ENCODE measurements at places on chromosomes 1 and 21.

DNA sequence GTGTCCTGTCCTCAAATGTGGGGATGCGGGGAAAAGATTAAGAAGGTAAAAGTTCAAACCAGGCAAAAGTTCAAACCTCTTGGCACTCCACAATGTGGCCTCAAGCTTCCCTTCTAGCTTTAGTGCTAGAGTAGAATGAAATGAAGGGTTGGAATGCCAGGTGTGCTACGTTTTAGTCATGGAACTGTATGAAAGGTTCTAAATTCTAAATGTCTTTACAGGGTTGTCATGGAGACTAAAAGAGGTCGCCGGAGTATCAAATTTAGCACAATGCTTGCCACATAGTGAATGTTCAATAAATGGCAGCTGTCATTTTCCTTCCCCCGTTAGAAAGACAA, 57.2 kb upstream of the LRRC8D start:
- DNase-seq: no peak

- DNase-seq: no peak
Measured at GRCh38 chr1:19205403-19205802, 4.7 kb downstream of the UBR4 start.

GRCh38 chr1:119101563-119101962, 38.9 kb downstream of the WARS2 start:
- DNase-seq: no peak

GRCh38 chr1:109977225-109977624, 7.3 kb upstream of the AHCYL1 start:
- no peak for DNase-seq

DNA sequence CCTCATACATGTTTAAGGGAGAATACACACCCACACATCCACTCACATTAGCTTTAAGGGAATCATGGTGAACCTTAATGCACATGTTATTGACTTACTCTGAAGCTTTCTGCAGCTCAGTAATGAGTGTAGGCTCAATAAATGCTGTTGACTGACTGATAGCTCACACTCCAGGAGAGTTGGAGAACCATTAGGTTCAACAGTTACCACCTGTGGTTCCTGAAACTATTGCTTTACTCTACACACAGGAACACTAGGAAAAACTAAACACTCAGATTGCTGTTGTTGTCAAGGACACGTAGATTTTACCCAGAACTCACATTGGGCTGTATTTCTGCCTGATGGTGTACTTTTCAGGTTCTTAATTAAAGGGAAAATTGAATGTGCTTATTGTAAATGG, 37.3 kb downstream of the ZC3H11B start:
- DNase-seq: no peak

- no peak for DNase-seq
Measured at GRCh38 chr1:109249654-109250401, 489 bp downstream of the CELSR2 start.

- no peak for DNase-seq
Measured at GRCh38 chr1:7385471-7386225, 385.4 kb upstream of the VAMP3 start.

- DNase-seq: peak; percentile 17
Measured at GRCh38 chr21:46613391-46613790, 8.5 kb upstream of the S100B start.

- DNase-seq: no peak
Measured at GRCh38 chr1:194133152-194133551, 946.7 kb upstream of the B3GALT2 start.

- DNase-seq: no peak
Measured at GRCh38 chr1:35692317-35692716, 26.4 kb downstream of the C1orf216 start.

DNA sequence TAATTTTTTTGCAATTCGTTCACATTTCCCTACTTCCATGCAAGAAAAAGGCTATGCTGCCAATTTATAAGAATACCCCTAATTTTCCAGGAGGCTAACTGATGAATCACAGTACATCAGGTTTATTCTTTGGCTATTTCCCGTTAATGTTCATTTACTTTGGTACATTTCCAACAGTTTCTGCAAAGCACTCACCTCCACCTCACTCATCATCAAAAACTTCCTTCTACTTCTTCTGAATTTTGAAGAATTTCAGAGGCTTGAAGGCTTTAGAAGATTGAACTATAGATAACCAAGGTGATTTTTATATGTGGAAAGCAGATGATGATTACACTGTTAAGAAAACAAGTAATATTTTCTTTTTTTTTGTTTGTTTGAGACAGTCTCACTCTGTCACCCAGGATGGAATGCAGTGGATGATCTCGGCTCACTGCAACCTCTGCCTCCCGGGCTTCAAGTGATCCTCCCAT, 60.5 kb upstream of the HP1BP3 start:
- no peak for DNase-seq

GRCh38 chr1:165600793-165601192, 30.2 kb upstream of the MGST3 start:
- no peak for DNase-seq

GRCh38 chr1:15796086-15796462, 11.4 kb downstream of the UQCRHL start:
- DNase-seq: no peak

GRCh38 chr1:64309431-64309831, 106.0 kb downstream of the UBE2U start:
- no peak for DNase-seq

- DNase-seq: no peak
Measured at GRCh38 chr1:227937031-227937837, 10.5 kb downstream of the WNT9A start.

DNA sequence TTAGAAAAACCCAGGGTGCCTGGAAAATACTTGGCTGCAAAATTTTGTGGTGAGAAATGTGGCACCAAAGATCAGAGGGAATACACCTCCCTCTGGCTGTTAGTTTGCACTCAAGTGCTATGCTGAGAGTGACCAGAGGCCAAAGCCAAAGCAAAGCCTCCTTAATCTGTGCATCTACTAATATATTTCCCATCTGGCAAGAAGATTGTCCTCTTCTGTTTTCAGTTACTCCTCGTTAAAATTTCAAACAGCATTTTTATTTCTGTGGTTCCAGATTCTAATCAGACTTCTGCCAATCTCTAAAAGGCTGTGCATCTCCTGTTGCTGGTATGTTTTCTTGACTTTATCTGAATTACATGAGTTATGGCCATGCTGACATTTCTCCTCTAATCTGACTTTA, 327.4 kb downstream of the TBX15 start:
- no peak for DNase-seq

DNA sequence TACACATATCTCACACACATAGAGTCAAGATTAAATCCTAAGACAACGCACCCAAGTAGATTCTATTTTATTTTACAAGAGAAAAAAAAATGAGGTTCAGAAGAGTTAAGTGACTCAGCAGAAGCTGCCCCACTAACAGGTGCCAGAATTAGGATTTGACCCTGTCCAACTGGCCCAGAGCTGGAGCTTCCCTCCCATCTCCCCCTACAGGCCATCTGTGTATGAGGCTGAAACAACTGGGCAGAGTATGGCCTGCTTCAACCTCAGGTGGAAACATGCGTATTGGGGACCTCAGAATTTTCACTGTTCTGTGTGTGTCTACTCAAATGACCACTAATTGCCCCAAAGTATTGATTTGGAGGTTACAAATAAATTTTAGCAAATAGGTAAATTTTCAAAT, 29.9 kb downstream of the PSMG1 start:
- peak; percentile 53 for DNase-seq

GRCh38 chr1:118783095-118783758, 204.9 kb downstream of the TBX15 start:
- no peak for DNase-seq

DNA sequence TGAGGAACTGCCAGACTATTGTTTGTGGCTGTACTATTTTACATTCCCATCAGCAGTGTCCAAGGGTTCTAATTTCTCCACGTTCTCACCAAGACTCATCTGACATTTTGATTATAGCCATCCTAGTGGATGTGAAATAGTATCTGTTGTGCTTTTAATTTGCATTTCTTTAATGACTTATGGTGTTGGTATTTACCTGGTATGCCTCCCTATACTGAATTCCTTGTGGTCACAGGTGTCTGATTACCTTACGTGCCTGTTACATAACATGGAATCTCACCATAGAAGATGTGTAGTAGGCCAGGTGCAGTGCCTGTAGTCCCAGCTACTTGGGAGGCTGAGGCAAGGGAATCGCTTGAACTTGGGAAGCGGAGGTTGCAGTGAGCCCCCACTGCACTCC, 13.5 kb downstream of the ZYG11A start:
- DNase-seq: no peak

GRCh38 chr1:207825719-207826556, 74.1 kb downstream of the CD46 start:
- DNase-seq: peak; percentile 21

GRCh38 chr1:10601342-10602070, 126.8 kb downstream of the PEX14 start:
- no peak for DNase-seq

- no peak for DNase-seq
Measured at GRCh38 chr1:52632732-52633290, at the start of gene SHISAL2A. Gene SHISAL2A (plus strand): TSS chr1:52633168. CDS start chr1:52633494, 326 bp downstream.

DNA sequence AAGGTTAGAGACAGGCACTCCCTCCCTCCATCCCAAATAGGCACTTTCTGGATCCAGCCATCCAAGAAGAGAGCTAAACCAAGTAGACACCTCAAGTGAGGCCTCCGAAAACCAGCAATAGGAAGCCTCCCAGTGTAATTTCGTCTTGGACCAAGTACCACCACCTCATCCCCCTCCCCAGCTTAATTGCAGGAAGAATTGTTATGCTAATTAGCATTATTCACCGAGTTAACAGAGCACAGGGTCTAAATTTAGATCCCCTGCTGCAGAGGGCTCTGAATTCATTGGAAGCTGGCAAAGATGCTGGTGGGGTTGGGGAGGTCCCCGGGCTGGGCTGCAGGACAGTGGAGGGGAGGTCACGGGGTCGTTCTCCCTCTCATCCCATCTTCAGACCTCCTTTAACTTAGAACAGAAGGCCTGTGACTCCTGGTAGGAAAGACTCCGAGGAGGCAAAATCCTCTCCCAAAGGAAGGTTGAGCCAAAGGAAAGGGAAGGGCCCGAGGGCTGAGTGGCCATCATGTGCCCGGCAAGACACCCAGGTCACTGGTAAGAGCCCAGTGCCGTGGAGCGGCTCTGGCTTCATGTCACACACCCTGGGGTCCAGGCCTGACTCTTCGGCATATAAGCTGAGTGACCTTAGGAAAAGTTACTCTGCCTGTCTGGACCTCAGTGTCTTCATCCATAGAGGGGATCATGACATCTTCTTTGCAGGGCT, 209.2 kb upstream of the GRIK3 start:
- DNase-seq: no peak

GRCh38 chr1:43766818-43767525, 59.6 kb downstream of the ST3GAL3 start:
- no peak for DNase-seq

GRCh38 chr1:11311816-11312755, 39.1 kb downstream of the UBIAD1 start:
- DNase-seq: no peak

GRCh38 chr1:12125422-12126355, 41.1 kb upstream of the TNFRSF1B start:
- no peak for DNase-seq

GRCh38 chr1:41672173-41672572, 187.7 kb upstream of the EDN2 start:
- no peak for DNase-seq

DNA sequence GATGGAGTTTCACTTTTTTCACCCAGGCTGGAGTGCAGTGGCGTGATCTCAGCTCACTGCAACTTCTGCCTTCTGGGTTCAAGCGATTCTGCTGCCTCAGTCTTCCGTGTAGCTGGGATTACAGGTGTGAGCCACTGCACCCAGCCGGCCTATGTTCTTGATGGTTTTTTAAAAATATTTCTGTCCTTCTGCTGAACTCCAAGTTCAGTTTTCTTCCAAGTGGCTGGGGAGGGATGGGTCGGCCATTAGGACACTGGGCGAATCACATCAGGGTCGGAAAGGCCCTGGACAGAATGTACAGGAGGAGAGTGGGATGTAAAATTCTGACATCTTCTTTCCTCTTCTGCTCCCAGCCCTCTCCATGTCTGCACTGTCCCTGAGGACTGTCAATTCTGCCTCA, 289.6 kb downstream of the PTPRU start:
- no peak for DNase-seq

GRCh38 chr1:151577173-151577572, 34.7 kb upstream of the SNX27 start:
- no peak for DNase-seq

DNA sequence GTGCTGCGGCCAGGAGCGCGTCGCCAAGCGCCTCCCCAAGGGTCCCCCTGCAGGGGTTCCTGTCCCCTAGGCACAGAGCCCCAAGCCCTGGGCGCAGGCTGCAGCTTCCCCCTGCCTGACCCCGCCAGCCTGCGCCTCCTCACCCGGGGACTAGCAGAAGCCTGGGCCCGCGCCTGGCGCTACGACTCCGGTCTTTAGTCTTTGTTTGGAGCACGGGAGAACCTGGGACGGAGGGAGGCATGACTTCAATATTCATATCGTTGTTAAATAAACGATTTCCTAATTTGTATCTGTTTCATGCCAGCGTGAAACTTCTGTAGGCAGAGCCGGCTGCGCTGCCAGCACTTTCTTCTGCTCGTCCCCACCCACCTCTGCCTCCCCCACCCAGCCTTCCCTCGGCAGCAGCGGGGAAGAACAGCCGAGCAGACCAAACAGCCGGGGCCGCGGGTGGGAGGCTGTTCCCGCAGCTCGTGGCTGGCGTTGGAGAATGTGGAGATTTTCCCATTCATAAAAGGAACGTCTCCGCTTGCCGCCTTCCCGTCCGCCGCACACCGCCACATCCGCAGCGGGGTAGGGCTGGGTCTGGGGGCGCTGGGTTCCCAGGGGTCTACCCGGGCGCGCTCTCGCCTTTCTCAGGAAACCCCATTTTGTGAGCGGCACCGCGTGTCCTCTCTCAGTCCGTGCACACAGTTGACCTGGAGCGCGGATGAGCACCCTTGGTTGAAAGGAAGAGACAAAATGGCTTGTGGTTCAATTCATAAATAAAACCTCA, 777 bp upstream of the TRIM67 start:
- no peak for DNase-seq

DNA sequence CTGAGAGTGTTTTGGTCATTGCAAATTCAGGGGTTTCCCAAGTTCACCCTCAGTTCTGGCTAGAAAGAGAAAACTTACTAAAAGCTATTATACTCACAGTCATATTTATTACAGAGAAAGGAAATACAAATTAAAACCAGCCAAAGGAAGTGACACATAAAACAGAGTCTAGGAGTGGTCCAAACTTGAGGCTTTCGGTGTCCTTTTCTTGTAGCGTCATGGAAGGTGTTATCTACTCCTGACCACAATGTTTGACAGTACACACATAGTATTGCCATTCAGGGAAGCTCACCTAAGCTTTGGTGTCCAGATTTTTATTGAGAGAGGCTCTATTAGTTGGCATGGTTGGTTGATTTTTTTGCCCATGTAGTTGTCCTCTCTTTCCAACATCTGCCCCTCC, 59.0 kb downstream of the SLC35A3 start:
- no peak for DNase-seq

GRCh38 chr1:24344090-24344742, 25.1 kb downstream of the GRHL3 start:
- no peak for DNase-seq

- DNase-seq: no peak
Measured at GRCh38 chr1:235261243-235261642, 66.7 kb downstream of the ARID4B start.

DNA sequence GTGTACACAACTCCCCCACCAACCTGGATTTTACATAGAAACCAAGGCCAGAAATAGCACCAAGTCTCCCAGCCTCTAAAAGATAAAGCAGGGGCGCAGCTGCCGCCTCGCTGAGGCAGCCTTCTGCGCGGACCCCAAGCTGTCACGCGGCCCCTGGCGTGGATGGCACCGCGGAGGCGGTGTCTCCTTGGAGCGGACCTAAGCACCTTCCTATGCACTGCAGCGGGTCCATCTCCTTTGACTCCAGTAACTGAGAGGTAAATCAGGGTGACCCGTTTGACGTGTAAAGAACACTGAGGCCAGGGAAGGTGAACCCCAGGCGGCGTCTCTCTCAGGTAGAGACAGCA, 17.0 kb downstream of the ZNF697 start:
- no peak for DNase-seq

Data from MG63 (cell line).